ENCODE measurements at places on chromosomes 5 and 9.

DNA sequence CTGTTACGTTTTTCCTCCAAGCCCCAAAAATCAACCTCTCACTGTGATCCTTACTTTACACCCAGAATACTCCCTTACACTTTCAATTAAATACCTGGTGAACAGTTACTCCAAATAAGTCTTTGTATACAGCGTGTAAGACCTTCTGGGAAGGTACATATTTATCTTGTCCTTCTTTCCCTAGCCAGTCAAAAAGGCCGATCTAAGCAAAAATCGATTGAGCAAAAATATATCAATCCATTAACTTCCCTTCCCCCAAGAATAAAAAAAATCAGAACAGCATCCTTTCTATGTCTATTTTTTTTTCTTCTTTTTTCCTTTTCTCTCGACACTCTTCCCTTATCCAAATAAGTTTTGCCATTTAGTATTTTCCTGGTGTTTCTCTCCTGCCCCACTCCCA is 71.3 kb downstream of the ABHD17B start:
- no peak for DNase-seq

GRCh38 chr5:2896371-2897275 is 145.1 kb upstream of the IRX2 start:
- no peak for DNase-seq

DNA sequence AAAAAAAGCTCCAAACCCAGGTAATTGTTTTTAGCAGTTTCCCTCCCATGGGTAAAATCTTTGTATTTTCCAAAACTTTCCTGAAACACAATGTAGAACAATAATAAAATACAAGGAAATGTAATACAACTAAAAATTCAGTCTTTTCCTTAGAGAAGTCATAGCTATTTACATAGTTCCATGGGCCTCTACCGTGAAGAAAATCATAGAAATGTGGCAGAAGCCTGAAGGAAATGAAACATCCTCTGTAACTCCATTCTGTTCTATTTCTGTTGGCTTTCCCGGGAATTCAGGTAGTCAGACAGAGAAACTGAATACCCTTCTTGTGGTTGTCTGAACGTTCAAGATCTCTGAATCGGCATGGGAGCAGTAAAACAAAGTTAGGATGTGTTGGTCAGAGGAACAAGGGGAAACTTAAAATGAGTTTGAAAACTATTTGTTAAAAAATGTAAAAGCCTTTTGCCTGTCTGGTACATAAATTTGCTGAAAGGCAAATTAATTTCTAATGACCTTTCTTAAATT is 202.4 kb upstream of the ZNF608 start:
- no peak for DNase-seq

GRCh38 chr5:68187268-68188055 is 28.1 kb upstream of the PIK3R1 start:
- DNase-seq: no peak

DNA sequence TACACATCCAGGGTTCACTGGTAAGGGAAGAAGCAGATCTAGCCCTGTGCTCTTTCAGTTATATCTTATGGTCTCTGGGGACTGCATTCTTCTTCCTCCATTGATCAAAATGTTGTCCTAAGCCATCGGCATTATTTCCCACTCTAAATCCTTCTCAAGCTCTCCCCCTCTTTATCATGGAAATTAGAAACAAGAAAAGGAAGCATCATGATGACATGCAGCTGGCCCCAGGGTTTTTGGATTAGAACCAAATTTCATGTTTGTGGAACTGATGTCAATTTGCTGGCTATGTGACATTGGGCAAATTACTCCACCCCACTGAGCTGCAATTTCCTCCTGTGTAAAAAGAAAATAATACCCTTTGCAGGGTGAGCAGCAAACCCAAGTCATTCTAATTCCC is 39.5 kb downstream of the MFAP3 start:
- DNase-seq: no peak

- peak; percentile 88 for DNase-seq
Observed at GRCh38 chr5:149381986-149382338, 2.9 kb upstream of the IL17B start.
